ENCODE measurements at places on chromosomes 1 and 21.

- no peaks in the 10 kb centered on the region for H3K27me3 ChIP-seq
- H3K4me1 ChIP-seq: peaks cover 13% of the 10 kb centered on the region
- DNase-seq: no peak
- H3K27ac ChIP-seq: no peak overlapping the region
- H3K36me3 ChIP-seq: no peaks in the 10 kb centered on the region
- no peak overlapping the region for H3K4me3 ChIP-seq
Measured at GRCh38 chr1:21295002-21295401, 4.7 kb upstream of the ECE1 start.

- H3K27ac ChIP-seq: no peak overlapping the region
- peaks cover 5% of the 10 kb centered on the region for H3K36me3 ChIP-seq
- peaks cover 6% of the 10 kb centered on the region for H3K4me1 ChIP-seq
- peaks cover 9% of the 10 kb centered on the region for H3K27me3 ChIP-seq
- H3K4me3 ChIP-seq: no peak overlapping the region
- DNase-seq: no peak
Measured at GRCh38 chr1:2523891-2524609, 2.3 kb downstream of the PANK4 start.

DNA sequence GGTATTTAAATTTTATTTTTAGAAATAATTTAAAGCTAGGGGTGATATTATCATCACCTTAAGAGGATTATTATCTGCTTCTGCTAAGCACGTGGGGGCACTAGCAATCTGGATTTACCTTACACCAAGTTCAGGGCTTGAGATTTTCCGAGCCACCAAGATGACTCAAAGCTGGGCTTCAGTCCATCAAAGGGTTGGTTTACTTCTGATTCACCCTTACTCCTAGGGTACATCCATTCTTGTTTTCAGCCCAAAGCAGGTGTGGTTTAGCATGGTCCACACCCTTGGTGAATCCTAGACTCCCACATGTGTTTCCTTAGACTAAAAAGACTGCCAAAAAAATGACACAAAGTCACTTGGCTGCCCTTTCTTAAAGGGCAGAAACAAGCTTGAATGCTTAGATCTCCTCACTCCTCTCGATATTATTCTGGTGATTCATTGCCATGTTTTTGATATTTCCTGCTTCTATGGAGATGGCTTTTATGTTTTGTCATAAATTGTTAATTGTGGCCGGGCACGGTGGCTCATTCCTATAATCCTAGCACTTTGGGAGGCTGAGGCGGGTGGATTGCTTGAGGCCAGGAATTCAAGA lies 9.8 kb upstream of the PRSS38 start:
- no peak for DNase-seq
- H3K4me3 ChIP-seq: no peak overlapping the region
- H3K36me3 ChIP-seq: no peaks in the 10 kb centered on the region
- H3K27ac ChIP-seq: no peak overlapping the region
- no peaks in the 10 kb centered on the region for H3K4me1 ChIP-seq

DNA sequence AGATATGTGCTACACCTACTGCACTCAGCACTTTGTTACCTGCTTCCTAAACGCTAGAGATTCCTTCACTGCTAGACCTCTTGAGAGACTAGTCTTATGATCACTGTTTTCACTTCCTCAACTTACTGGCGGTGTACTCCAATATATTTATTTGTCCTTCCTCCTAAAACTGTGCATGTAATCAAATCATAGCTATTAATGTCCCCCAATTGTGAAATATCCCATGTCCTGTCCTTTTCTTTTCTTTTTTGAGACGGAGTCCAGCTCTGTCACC lies 3.4 kb downstream of the SOAT1 start:
- H3K4me3 ChIP-seq: no peak overlapping the region
- no peaks in the 10 kb centered on the region for H3K36me3 ChIP-seq
- no peak for DNase-seq

DNA sequence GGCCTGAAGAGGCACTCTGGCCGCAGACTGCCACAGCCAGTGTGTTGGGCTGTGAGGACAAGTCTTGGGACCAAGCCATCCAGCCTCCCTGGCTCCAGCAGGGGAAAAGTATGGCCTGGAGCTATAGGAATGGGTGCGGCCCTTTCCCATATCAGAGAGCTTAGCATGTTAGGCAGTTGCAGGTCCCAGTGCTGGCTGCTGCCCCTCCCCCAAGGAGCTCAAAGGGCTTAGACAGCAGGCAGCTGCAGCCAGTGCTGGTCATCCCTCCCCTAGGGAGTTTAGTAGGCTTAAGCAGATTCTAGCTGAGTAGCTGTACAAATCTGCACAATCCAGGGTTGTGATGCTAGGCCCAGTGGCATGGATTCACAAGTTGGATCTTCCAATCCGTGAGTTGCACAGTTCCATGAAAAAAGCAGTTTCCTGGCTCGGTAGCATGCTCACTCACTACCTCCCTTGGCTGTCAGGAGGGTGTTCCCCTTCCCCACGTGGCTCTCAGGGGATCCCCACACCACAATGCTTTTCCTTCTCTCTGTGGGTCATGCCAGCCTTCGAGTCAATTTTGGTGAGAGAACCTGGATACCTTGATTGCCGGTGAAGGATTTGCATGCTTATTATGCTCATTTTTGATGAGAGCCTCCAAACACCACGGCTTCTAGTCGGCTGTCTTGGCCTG lies 1490.8 kb downstream of the BRINP3 start:
- peak; percentile 51 for DNase-seq
- H3K27ac ChIP-seq: no peak overlapping the region
- no peak overlapping the region for H3K4me3 ChIP-seq
- no peaks in the 10 kb centered on the region for H3K36me3 ChIP-seq
- no peaks in the 10 kb centered on the region for H3K4me1 ChIP-seq

DNA sequence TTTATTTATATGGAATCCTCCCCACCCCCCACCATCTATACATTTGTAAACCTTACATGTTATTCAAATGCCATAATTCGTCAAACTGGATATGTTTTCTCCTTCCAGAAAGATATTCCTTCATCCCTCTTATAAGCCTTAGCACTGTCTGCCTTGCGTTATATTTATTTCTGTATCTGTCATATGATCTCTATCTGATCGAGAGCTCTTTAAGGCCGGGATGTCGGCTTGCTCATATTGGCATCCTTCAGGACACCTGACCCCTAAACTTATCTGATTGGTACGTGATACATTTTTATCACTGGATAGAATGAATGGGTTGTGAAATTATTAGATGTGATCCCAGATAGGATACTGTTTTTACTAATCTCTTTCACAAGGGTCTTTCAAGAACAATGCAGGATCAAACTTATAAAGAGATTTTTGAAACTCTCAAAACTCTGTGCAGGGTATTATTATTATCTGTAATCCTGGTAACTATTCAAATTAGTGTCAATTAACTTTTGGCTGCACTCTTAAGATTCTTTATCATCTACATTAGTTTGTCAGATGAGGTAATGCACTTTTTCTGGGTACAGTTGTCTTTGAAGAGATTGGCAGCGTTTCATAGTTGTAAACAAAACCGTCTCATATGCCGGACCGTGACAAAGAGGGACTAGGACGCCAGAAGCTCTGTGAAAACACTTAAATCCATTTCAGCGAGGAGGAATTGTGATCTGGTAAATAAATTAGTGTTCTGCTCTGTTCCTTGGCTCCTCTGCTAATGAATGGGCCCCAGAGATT lies 152.0 kb downstream of the KIF26B start:
- no peaks in the 10 kb centered on the region for H3K27me3 ChIP-seq
- no peaks in the 10 kb centered on the region for H3K4me1 ChIP-seq
- H3K4me3 ChIP-seq: no peak overlapping the region
- no peak overlapping the region for H3K27ac ChIP-seq
- DNase-seq: no peak
- H3K36me3 ChIP-seq: no peaks in the 10 kb centered on the region

DNA sequence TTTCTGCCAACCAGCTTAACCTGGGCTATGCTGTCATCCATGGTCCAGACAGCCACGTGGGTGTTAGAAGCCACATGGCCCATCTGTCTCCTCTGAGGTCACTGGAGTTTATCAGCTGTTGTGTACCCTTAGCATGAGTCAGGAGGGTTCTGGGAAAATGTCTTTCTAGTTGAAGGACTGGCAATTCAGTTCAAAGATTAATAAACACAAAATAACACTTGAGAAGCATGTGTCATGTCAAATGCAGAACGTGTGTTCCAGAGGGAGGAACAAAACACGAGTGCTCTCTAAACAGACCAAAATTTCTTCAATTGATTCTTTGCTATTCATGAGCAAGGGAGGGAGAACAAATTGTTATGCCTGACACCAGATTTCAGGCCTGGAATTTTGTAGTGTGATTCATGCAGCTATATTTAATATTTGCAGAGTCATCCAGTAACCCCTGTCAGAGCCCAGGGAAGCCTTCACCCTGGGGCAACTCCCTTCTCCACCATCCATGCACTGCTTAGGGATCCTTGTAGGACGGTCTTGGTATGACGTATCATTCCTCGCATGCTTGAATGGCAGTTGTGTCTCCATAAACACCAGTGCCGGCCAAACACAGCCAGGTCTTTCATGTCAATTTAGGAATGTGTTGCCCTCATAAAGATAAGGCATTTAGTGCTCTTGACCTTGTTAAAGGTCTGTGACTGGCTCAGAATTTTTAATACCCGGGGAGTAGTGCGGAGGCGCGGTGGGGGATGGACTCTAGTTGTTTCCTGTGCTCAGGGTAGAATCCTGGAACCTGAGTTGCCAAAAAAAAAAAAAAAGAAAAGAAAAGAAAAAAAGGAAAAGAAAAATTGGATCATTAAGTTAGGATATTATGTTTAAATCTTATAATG lies 27.7 kb upstream of the DYRK1A start:
- no peak overlapping the region for H3K27ac ChIP-seq
- H3K27me3 ChIP-seq: no peaks in the 10 kb centered on the region
- no peaks in the 10 kb centered on the region for H3K36me3 ChIP-seq
- no peak overlapping the region for H3K4me3 ChIP-seq
- peak; percentile 54 for DNase-seq

DNA sequence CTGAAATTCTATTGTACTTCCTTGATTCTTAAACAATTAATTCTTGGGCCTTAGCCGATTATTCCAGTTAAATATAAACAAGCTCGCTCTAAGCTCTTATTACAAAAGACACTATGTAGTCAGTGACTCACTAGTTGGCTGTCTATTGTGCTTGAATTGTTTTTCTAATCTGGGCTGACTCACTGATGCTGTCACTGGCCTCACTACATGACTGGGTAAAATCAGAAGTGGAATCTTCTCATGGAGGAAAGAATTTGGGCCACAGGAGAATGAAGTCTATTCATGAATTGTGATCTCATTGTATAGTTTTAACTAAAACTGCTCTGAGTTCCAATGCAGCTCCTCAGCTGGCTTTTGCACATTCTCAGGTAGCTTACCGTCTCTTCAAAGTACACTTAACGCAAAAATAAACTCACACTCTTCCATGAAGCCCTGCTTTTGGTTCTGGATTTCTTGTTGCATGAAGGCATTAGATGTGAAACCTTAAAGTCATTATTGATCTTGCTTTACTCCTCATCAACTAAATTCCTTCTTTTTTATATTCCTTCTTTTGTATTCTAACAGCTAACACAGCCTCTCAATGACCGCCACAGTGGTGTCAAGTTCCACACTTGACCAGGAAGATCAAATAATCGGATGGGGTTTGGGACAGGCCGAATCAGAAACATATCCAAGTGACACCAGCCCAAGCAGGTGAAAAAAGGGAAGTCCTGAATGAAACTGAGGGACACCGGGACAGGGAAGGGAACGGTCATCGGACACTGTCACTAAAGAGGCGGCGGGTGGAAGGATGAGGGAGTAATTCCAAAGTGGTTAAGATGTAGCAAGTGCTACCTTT lies 80.9 kb upstream of the LBR start:
- H3K4me3 ChIP-seq: no peak overlapping the region
- no peaks in the 10 kb centered on the region for H3K36me3 ChIP-seq
- no peak overlapping the region for H3K27ac ChIP-seq
- peak; percentile 92 for DNase-seq
- peaks cover 3% of the 10 kb centered on the region for H3K4me1 ChIP-seq
- no peaks in the 10 kb centered on the region for H3K27me3 ChIP-seq

DNA sequence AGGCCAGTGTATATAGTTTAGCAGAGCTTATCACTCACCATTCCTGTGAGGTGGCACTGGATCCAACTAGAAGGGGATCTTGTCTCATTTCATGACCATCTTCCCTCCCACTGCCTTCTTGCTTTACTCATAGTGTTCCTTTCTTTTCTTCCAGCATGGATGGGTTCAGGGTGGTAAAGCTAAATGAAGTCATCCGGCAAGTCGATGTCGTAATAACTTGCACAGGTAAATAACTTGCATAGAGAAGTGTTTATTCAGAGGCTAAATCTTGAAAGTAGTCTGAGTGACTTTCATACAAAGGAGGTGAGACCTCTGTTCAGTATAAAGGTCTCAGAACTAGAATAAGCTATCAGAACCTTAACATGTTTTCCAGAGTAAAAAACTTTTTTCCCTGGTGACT lies 16.6 kb upstream of the STRIP1 start:
- H3K4me3 ChIP-seq: no peak overlapping the region
- no peak for DNase-seq
- no peaks in the 10 kb centered on the region for H3K4me1 ChIP-seq
- H3K27ac ChIP-seq: no peak overlapping the region
- no peaks in the 10 kb centered on the region for H3K27me3 ChIP-seq

DNA sequence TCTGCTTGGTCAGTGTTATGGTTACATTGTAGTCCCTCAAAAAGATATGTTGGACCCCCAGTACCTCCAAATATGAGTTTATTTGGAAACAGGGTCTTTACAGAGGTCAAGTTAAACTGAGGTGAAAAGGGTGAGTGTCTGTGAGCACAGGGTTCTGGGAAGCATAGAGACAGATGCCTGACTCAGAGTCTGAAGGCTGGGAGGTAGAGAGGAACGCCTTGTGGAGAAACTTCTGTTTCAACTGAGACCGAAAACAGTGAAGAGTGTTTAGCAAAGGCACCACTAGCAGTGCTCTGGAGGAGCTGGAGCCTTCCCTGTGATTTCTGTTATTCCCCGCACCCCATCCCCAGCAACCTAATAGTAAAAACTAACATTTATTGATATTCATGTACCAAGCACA lies 65.2 kb upstream of the LRRC8D start:
- H3K36me3 ChIP-seq: no peaks in the 10 kb centered on the region
- H3K27ac ChIP-seq: no peak overlapping the region
- DNase-seq: no peak
